ENCODE measurements at places on chromosomes 2 and 18.

GRCh38 chr18:31500051-31500688 lies 2.2 kb downstream of the DSG2 start:
- no peak for DNase-seq

GRCh38 chr2:127379712-127380355 lies 7.9 kb downstream of the MAP3K2 start:
- no peak for DNase-seq

DNA sequence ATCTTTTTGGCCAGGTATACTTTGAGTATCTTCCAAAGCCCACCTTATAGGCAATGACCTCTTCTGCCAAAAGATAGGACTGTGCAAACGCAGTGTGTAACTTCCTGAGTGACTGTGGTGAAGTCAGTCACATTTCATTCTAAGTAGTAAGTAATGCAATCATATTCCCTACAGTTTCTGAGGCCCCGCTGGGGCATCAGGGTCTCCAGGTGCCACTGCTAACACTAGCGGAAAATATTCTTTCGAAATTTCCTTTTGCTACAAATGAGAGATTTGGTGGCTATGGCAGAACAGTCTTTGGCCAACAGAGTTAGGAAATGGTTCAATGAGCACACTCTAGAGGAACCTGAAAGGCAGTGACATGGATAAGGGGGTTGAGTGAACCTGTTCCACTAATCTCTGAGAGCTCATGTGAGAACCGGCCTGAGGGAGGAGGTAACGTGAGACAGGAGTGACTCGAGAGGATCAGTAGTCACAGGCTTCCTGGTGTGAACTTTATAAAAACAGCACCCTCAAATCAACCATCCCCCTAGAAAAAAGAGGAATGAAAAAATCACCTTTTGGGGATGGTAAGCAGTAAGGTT lies 102.6 kb upstream of the LPIN2 start:
- DNase-seq = no peak

- DNase-seq = no peak
Observed at GRCh38 chr18:35050028-35050546, 8.9 kb downstream of the MAPRE2 start.

DNA sequence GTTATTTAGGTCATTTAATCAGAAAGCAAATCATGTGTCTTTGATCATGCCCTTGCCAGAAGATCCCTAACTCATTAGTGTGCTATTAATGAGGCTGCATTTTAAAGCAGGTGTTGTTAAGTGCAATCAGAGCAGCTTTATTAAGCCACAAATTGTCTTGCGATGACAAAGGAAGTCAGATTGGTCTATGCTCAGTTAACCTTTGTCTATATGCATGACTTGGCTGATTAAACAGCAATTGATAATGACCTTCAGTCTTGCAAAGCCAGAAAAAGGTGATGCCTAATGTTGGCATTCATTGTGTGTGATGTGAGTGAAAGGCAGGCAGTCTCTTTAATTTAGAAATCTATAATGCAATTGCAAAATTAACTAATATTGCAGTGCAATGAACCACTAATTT lies 166.9 kb downstream of the RND3 start:
- DNase-seq = no peak

DNA sequence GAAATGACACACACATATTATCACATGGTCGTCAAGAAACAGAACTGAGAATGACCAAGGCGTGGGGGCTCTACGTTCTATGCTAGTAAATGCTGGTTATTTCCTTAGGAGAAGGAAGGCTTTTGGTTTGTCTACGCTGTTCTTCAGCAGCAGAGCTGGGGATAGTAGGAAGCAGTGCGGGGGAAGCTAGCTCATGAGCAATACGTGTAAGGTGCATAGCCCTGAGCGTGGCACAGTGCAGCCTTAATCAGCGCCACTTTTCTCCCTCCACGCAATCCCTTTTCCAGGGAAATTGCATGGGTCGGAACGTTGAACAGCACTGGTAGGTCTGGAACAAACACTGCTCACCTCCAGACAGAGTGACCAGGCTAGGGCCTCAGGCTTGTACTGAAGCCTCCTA lies 199.6 kb upstream of the FBXO11 start:
- DNase-seq = no peak

All from activated CD4-positive, alpha-beta T cell treated with anti-CD3 and anti-CD28 coated beads, Interleukin-2, amount 10 ng/mL, durations not matched to agents 7 days and 5 days (primary cell).